ENCODE measurements at places on chromosomes 6 and 20.

DNA sequence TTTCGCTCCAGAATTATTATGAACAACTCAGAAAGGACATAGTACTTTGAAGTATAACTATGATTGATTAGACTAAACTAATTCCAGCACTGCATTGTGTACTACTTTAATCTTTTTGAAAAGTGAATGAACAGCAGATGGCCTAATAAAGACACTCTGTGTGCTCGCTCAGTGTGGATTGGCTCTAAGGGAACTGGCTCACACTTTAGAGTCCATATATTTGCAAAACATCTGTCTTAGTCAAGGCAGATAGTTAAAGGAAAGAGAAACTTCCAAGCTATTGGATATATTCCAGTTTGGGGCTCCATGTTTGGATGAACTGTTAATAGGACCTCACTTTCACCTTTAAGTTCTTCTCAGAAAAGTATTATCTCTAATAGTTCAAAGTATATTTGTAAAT, 218.9 kb downstream of the EYA4 start:
- DNase-seq, result no peak

GRCh38 chr20:34896086-34896621, 19.7 kb downstream of the ACSS2 start:
- peak; percentile 44 for DNase-seq

DNA sequence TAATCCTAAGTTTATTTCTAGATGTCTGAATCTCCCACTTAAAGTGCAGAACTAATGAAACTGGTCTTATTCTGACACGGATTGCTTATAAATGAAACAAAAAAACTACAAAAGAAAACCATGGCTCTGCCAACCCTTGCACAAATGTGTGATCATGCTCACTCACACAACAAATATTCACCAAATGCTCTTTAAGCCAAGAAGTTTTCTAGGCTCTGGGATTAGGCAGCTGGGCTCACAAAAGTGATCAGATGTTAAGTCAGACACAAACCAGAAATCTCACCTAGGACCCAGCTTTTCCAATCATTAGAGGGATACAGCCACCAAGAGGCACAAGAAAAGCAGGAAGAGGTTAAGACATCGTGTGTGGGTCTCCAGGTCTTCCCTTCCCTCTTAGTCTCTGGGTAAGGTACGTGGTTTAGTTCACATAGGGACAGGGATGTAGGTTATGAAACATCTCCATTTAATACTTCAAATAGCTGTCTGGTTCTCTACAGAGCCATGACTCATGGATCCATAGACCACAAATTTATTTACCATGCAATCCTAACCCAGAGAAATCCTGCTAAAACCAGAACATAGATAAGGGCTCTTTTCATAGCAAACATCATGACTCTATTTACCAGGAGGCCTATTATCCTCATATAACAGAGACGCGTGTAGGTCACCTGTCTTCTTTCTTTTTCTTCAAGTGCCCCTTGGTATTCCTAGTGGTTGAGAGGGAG, 165.2 kb downstream of the WDR27 start:
- DNase-seq, result no peak

- no peak for DNase-seq
These were observed 119.4 kb upstream of the PRND start for GRCh38 chr20:4602297-4602631.

GRCh38 chr20:43490038-43490437, 17.5 kb upstream of the L3MBTL1 start:
- no peak for DNase-seq

DNA sequence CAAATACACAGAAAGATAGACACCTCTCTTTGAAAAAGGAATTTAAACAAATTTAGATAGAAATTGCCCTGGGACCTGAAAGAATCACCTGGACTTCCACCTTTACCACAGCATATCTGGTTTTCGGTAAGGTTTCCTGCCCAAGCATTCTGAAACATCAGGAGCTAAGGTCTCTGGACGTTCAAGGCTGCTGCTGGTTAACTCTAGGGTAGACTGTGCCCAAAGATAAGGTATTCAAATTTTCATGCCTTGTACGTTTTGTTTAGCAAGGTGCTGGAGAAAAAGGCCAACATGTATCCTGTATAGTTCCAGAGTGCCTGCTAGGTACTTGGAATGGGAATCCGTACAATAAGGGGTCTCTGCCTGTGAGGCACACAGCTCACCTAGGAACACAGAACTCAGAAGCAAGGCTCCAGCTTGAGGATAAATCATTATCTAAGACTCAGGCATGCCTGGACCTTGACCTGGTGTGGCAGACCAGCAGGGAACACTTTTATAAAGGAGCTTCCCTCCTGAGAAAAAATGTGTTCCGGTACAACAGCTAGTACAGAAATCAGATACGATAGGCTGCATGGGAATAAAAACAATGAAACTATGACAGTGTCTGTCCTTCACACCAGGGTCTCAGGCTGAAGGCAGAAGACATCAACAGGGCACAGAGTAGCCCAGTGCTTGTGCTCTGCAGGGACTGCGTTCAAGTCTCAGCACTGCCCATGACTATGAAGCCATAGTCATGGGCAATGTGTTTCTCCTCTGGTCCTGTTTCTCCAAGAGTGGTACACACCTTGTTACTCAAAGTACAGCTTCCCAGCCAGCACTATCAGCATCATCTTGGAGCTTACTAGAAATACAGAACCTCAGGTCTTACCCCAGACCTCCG, 70.4 kb downstream of the METTL24 start:
- no peak for DNase-seq

DNA sequence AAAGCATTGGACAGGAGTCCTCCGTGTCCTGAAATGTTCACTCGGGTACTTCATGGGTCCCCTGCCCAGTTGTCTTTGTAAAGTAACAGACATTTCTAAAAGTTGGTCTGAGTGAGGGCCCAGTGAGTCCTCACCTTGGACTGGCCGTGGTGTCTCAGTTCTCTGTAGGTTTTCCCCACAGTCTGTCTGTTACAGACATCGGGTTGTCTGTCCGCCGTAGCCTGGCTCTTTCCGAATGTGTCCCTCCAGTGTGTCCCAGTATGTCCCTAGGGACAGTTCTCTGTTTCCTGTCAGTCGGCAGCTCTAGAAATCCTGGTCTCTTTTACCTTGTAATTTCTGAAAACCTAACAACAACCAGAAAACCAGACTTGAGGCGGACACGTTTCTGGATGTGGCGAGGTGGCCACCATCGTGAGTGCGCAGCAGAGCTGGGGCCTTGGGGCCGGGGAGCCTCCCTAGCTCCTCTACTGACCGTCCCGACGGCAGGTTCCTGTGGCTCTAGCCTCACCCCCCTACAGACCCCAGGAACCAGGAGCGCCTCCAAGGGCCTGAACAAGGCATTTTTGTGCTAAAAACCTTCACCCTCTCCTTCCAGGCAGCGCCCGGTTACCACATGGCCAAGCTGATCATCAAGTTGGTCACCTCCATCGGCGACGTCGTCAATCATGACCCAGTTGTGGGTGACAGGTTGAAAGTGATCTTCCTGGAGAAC, 42.2 kb downstream of the PYGB start:
- no peak for DNase-seq

DNA sequence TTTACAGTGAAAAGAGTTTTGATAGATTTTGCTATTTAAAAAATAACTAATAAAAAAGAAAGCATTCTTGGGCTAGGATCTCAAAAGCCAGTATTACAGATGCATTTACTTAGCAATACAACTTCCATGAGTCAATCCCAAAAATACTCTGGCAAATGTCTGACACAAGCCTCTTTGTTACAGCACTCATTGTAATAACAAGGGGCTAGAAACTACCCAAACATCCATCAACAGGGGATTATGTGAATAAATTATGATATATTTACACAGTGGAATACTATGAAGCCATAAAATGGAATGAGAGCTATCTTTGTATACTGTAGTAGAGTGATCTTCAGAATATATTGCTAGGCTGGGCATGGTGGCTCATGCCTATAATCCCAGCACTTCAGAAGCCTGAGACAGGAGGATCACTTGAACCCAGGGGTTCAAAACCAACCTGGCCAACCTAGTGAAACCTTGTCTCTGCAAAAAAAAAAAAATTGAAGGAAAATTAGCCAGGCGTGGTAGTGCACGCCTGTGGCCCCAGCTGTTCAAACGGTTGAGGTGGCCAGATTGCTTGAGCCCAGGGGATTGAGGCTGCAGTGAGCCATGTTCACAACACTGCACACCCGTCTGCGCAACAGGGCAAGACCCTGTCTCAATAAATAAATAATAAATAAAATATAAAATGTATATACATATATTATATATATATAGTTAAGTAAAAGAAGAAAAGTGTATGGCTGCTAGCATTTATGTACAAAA, 34.7 kb upstream of the TOP1 start:
- no peak for DNase-seq

DNA sequence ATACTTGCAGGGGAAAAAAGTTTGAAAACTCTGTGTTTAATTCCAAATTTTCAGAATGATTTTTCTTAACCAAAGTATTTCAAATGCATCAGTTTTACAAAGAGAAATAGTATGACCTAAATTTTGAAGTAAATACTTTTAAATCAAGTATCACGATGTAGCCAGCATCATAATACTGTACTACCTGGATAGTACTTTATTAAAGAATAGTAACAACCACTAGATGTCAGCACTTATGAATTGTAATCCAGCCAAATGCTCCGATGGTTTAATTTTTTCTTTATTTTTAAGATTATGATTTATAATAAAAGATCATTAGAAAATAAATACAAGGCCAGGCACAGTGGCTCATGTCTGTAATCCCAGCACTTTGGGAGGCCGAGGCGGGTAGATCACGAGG, 37.2 kb upstream of the HACE1 start:
- DNase-seq, result no peak

- DNase-seq, result no peak
These were observed 738.8 kb downstream of the HDGFL1 start for GRCh38 chr6:23308166-23308565.

DNA sequence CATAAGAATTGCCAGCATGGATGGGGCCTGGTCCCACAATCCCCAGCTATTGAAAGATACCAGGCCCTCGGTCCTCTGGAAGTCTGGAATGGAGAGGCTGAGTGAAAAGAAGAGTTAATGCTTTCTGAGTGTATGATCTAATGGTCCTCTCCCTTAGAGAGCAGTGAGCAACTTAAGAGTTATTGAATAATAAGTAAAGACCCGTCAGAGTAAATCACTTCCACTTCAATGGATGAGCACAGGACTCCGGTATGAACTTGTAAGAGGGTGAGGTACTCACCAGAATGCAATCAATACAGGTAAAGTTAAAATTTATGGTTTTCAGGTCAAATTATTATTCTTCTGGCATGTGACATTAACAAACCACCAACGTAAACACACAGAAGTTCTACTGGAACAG, 39.9 kb downstream of the FAXC start:
- DNase-seq, result no peak

GRCh38 chr6:159080217-159080976, 35.6 kb upstream of the TAGAP start:
- no peak for DNase-seq

- no peak for DNase-seq
These were observed 553.4 kb upstream of the CITED2 start for GRCh38 chr6:139927742-139928305.

Measured in cerebellar nuclear complex (tissue), 1 donor.